Erythroblast (primary cell): ENCODE measurements at places on chromosomes 5 and 9.

- no peak for DNase-seq
These were observed 7.7 kb downstream of the CXXC5 start for GRCh38 chr5:139655727-139656271.

- no peak for DNase-seq
These were observed 233.1 kb upstream of the MSX2 start for GRCh38 chr5:174491265-174491664.

DNA sequence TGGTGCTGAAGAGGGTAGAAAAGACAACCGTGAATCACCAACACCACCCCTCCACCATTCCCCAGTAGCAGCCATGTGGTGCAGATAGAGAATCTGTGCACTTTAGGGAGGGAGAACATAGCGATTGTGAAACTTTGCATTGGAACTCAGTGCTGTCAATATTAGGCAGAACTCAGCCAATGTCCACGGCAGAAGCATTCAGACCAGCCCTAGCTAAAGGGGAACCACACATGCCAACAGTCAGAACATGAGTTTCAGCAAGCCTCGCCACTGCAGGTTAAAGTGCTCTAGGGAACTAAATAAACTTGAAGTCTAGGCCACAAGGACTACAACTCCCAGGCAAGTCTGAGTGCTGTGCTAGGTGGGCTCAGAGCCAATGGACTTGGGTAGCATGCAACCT lies 38.5 kb upstream of the DEPDC1B start:
- DNase-seq, result no peak

GRCh38 chr5:180352116-180353047 lies 754 bp downstream of the GFPT2 start:
- DNase-seq, result no peak

DNA sequence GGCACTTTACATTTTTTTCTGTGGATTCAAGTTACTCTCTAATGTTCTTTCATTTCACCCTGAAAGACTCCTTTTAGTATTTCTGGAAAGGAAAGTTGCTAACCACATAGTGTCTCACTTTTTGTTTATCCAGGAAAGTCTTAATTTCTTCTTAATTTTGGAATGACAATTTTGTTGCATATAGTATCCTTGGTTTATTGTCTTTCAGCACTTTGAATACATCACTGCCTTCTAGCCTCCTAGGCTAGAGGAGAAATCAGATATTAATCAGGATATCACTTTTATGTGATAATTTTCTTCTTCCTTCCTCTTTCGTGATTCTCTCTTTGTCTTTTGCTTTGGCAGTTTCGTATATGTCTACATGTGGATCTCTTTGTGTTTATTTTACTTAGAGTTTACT lies 11.4 kb downstream of the ADGRV1 start:
- DNase-seq, result no peak

DNA sequence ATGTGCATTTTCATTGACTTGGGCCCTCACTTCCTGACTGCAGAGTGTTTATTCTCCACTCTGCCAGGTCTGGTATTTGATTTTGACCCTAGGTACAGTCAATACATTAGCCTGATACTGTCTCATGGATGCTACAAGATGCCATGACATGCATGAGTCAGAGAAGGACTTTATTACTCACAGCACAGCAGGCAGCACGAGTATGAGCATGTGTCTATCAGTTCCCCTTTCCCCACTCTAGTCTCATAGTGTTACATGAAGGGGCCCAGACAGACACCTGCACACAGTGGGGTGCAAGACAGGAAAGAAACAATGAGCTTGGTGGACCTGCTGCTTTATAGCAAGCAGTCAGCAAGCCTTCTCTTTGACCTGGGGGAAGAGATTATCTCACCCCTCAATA lies 19.6 kb downstream of the ITGA2 start:
- no peak for DNase-seq

GRCh38 chr5:6730807-6731206 lies 17.6 kb downstream of the TENT4A start:
- no peak for DNase-seq

GRCh38 chr5:60887746-60888145 lies 43.7 kb upstream of the ELOVL7 start:
- DNase-seq, result no peak
